ENCODE measurements at places on chromosomes 1 and 21.
A peak's percentile ranks its signal among the peaks of the same experiment; 100 is the strongest.

GRCh38 chr21:31675318-31675717, 15.8 kb downstream of the SOD1 start:
- no peak for DNase-seq

GRCh38 chr1:1211541-1212441, 2.2 kb downstream of the TNFRSF4 start:
- no peak for DNase-seq

DNA sequence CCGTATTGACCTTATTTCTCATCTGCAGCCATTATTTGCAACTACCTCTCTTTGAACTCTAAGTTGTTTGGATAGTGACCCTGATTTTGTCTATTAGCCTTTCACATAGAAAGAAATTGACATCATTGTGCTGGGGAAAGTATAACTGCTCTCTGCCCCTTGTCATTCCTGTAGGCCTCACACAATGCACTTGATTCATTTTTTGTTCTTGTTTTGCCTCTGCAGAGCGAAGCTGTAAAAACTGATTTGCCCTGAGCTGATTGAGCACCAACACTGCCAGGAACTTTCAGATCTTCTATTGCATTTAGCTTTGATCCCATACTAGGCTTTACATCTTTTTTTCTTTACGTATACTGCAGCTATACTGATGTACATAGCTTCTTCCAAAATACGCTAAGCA, 167.2 kb upstream of the PTBP2 start:
- no peak for DNase-seq

DNA sequence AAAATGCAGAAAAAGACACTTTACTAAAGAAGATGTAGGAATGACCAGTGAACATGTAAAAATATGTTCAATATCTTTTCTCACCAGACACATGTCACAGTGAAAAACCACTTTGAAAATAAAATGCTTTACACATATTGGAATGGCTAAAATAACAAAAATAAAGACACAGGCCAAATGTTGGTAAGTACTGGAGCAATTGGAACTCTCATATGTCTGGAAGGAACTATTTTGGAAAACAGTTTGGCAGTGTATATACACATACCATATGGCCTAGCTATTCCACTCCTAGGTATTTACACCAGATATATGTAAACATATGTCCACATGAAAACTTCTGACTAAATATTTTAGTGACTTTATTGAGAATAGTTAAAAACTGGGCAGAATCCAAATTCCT, 927.2 kb downstream of the BRINP3 start:
- no peak for DNase-seq

GRCh38 chr1:245213066-245213831, 58.5 kb downstream of the KIF26B start:
- no peak for DNase-seq

DNA sequence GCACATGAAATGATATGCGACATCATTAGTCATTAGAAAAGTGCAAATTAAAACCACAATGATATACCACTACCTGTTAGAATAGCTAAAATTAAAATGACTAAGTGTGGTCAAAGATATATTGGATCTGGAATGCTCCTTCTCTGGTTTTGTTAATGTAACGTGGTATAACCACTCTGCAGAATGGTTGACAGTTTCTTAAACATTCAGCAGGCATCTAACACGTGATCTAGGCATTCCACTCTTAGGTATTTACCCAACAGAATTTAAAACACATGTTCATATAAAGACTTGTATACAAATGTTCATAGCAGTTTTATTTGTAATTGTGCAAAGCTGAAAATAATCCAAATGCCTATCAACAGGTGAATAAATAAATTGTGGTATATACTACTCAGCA, 165.0 kb upstream of the PLXNA2 start:
- DNase-seq: no peak

- no peak for DNase-seq
Observed at GRCh38 chr1:3031401-3032221, 10.3 kb downstream of the ACTRT2 start.

- peak; percentile 44 for DNase-seq
Observed at GRCh38 chr1:94713472-94714141, 106.5 kb upstream of the SLC44A3 start.

DNA sequence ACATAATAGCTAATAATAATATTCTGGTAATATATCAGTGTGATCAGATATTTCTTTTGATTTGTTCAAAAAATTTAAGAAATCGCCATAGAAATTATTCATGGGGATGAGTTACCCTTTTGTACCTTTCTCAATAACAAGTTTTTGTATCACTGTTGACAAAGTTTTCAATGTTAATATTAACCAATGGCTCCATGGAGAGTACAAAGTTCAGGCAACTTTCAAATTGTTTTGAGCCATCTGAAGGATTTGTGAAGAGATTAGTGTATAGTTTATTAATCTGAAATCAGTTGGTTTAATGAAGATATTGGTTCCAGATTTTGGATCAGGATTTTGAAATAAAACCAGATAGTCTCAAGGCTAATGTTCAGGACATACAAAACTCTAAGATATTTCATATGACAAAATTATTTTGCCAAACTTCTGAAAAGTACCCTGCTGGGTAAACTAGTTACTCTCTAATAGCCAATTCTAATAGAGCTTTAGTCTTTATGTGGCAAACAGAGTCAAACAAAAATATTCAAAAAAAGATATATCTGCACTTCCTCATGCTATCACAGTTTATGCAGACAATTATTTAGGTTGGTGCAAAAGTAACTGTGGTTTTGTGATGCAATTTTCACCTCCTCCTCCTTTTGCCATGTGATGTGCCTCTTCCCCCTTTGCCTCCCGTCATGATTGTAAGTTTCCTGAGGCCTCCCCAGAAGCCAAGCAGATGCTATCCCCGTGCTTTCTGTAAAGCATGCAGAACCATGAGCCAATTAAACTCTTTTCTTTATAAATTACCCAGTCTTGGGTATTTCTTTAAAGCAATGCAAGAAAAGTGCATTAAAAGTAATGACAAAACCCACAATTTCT, 1105.0 kb downstream of the PLA2G4A start:
- DNase-seq: no peak

- DNase-seq: no peak
Observed at GRCh38 chr1:245500546-245500945, 345.8 kb downstream of the KIF26B start.

- no peak for DNase-seq
Observed at GRCh38 chr21:35510957-35511695, 462.0 kb upstream of the RUNX1 start.

- no peak for DNase-seq
Observed at GRCh38 chr1:236681219-236681618, 5.1 kb upstream of the ACTN2 start.

DNA sequence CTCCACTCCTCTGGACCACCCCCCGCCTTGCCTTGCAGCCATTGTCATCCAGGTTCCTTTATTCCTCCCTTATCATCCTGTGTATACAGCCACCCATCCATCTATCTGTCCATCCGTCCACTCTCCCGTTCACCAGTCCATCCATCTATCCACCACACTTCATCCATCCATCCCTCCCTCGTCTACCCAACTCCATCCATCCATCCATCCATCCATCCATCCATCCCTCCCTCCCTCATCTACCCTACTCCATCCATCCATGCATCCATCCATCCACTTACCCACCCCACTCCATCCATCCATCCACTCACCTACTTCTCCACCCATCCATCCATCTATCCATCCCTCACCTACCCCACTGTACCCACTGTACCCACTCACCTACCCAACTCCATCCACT, 35.4 kb downstream of the DHRS3 start:
- DNase-seq: no peak

DNA sequence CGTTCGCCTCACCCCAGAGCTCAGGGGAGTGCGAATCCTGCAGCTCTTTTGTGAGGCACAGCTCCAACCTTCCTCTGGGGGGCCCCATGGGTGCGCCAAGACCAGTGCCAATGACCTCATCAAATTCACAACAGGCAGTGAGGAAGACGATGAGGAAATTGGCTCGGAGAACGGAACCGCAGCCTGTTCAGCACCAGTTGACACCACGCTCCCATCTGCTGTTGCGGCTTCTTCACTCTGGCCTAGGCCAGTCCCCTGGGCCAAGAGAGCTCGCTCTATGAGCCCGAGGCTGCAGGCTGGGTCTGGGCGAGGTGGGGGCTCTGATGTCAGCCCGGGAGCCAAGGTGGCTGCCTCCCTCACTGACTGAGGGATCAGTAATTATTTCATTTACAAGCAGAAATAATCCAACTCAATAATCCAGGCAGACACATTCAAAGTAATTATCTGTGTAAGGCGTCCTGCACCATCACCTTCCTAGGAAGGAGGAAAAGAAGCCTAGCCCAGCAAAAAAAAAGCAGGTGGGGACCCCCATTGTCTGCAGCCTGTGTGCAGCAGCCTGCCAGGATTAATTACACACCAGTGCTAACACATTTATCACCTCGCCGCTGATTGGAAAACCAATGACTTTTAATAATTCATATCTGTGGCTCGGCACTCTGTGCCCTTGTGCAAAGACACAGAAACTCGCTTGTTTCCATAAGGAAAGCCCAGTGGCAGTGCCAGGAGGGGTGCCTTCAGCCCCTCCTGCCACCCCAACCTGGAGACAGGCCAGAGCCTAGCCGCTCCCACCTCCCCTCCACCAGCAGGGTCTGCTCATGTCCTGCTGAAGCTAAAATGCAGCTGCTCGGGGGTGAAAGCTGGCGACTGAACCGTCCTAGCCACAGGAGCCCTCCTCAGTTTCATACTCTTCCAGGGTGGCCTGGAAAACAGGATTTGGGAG, 1.9 kb downstream of the PLEKHA6 start:
- no peak for DNase-seq

GRCh38 chr1:147735423-147735822, 25.0 kb downstream of the GJA5 start:
- no peak for DNase-seq

- DNase-seq: no peak
Observed at GRCh38 chr1:18731591-18732235, 101.1 kb downstream of the PAX7 start.

DNA sequence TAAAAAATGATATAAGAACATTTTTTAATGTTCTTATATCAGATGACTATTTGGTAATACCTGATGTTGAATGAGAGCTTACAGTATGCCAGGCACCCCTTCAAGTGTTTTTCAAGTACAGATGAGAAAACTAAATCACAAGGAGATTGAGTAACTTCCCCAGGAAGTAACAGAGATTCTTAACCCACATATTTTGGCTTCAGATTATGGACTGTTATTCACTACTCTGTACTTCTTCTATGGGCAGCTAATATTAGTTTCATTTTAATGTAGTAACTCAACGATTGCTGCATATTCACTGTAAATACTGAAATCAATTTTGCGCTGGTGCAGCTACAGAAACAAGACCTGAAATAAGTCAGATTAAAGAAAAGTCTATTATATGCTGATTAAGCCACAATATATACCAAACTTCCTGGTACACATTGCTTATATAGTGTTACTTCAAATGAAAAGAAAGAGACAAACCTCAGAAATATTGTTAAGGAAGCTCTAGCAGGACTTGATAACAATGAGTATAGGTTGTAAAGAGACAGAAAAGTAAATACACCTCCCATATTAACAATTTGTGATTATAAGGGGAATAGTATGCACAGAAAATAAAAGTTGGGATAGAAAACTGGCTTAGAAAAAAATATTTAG, 19.7 kb downstream of the DPYD start:
- DNase-seq: no peak

- no peak for DNase-seq
Observed at GRCh38 chr21:31682620-31683019, 23.1 kb downstream of the SOD1 start.

DNA sequence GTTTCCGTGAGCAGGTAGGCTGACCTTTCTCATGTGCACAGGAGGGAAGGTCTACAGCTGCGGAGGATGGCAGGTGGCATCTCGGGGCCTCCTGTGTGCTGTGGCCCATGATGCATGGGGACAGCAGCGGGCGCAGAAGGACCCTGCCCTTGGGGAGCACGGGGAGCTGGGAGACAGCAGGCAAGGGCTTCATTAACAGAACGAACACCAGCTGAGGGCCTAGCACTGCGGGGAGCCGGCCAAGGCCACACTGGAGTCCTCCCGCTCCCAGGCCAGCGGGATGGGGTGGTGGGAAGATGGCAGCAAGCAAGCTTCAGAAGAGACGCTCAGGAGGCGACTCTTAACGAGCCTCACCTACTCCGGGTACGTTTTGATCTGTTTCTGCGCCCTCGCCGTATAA, 66.6 kb downstream of the SCCPDH start:
- DNase-seq: no peak

DNA sequence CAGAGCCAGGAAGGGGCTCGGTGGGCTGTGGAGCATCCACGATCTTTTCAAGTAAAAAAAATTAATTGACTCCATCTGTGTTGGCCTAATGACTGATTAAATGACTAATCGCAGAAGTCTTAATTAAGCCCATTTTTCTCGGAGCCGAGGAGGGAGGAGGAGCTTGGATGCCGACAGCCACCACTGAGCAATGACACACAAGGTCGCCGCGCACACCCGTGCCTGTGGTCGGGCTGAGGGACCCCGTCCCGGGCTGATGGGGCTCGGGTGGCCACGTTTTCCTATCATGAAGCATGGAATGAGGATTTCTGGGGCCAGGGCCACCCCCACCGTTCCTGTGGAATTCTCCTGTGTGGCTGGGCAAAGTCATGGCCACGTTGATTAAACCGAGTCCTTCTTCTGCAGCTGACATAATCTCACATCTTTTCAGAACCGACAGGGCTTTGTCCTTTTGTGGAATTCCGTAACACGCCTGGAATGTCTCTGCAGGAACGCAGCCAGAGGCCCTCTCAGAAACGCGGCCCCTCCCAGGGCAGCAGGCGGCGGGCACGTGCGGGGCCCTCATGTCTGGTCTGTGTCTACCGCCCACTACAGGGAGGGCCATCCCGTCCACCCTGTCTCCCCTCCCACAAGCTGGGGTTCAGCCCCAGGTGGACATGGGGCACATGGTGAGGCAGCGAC, 60.7 kb downstream of the MORN1 start:
- no peak for DNase-seq

- no peak for DNase-seq
Observed at GRCh38 chr1:205375835-205376545, 19.3 kb upstream of the KLHDC8A start.

DNA sequence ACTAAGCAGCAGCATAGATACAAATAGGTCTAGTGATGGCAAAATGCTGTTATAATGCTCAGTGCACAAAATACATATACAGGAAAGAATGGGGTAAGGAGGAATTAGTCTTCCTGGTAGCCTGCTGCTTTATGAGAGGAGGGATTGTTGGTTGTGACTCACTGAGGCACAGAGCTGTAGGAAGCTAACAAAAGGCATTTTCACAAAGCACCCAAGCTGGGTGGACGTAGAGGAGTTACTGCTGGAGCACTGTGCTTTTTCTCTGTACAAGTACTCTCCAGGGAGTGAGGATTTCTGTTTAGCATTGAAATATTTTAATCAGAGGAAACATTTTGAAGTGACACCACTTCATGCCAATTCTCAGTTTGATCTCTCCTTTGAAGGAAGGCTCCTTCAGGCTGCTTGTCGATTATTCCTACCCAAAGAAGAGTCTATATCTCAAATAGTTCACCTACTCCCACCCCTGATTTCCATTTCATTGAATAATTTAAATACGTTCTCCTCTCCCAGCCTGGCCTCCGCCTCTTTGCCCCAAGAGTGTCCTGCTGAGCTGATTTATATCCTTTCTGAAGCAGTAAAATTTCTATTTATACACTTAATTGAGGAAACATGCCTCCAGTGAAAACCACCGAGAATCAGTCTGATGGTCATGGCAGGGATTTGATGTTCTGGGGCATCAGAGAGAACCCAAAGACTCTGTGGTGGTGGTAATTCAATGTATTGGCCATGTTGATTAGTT, 271.9 kb downstream of the HHAT start:
- no peak for DNase-seq

GRCh38 chr1:187942986-187943385, 1114.2 kb downstream of the PLA2G4A start:
- no peak for DNase-seq

Data from HuH-7 (cell line).